ENCODE measurements at places on chromosomes 11 and 22.
A peak's percentile ranks its signal among the peaks of the same experiment; 100 is the strongest.

DNA sequence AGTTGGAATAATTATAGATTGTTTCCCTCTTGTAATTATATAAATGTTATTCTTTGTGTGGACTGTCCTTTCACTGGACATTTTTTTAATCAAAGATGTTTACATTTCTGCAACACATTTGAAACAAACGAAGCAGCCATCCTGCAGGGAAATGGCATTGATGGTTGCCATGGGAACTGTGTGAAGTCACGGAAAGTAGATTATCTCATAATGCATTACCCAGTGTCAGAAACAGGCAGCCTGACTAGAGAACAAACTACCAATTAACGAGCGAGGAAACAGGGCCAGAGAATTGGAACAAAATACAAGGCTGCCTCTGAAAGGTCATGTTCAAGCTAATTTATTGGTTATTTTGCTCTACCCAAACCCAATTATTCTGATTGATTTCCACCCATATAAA lies 96.9 kb upstream of the LARGE1 start:
- ATAC-seq, result no peak

DNA sequence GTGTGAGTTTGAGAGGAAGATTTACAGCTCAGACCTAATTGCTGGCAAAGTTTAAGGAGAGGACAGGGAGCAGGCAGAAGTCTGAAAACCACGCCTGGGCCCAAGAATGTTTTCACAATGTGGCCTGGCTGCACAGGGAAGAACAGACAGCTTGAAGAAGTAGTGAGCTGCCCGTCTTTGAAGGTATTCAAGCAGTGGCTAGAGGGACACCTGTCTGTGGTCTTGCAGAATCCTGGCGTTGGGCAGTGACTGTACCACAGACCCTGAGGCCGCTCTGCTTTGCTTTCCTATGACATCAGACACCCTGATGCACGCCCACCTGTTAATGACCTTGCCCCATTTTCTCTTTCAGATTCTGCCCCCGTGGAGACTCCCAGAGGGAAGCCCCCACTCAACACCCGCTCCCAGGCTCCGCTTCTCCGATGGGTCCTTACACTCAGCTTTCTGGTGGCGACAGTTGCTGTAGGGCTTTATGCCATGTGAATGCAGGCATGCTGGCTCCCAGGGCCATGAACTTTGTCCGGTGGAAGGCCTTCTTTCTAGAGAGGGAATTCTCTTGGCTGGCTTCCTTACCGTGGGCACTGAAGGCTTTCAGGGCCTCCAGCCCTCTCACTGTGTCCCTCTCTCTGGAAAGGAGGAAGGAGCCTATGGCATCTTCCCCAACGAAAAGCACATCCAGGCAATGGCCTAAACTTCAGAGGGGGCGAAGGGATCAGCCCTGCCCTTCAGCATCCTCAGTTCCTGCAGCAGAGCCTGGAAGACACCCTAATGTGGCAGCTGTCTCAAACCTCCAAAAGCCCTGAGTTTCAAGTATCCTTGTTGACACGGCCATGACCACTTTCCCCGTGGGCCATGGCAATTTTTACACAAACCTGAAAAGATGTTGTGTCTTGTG lies 6.6 kb upstream of the MCM5 start:
- no peak for ATAC-seq

- ATAC-seq, result no peak
Measured at GRCh38 chr11:72930008-72930407, 115.8 kb downstream of the ATG16L2 start.

DNA sequence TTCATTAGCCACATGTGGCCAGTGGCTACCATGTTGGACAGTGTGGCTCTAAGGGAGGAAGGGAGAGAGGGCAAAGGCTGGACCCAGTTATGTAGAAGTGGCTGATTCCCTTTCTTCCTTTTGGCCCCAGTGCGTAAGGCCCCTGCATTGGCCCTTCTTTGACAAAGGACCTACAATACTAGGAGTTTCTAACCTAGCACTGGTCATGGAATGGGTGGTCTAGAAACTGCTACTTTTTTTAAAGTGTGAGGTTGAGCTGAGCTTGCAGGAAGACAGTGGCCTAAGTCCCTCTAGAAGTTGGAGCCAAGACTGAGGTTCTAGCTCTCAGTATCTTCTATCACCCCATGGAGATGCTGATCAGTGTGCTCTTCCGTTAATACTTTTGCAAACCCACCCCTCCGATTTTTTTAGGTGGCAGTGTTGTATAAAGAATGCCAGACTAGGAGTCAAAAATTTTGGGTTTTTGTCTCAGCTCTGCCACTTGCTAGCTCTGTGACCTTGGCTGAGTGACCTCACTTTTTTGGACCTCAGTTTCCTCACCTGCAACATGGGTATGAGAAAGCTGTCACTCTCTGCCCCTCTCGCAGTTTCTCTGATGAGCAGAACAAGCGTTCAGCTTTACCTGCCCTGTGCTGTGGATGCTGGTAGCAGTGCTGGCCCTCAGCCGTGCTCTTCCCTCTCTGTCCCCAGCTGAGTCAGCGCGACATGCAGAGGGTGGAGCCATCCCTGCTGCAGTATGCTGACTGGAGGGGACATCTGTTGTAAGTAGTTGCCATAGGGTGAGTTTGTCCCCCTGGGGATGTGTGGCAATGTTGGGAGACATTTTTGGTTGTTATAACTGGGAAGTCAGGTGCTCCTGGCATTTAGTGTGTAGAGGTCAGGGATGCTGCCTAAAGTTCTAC lies 6.9 kb downstream of the ACCS start:
- ATAC-seq, result no peak

GRCh38 chr11:69009441-69010211 lies 3.4 kb downstream of the MRGPRF start:
- ATAC-seq, result no peak

DNA sequence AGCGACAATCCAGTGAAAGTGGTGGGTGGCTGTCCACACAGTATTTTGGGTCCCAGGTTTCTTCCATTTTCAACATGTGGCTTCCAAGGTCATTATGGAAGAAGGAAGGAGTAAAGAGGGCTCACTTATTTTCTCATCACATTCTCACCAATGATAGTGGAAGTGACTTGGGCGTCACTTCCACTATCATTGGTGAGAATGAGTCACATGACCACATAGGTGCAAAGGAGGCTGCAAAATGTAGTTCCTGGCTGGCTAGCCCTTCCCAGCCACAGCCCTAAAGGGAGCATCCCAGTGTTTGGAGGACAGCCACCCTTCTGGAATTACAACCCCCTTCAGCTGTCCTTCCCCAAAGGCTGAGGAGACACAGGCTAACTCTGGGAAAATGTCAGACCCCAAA lies 95.6 kb downstream of the TSPAN18 start:
- ATAC-seq, result no peak

GRCh38 chr11:28834877-28835276 lies 726.7 kb downstream of the METTL15 start:
- no peak for ATAC-seq

GRCh38 chr11:128862406-128862805 lies 4.7 kb downstream of the KCNJ1 start:
- ATAC-seq, result no peak

GRCh38 chr11:17214338-17214737 lies 6.6 kb upstream of the PIK3C2A start:
- ATAC-seq, result no peak

GRCh38 chr22:39087881-39088684 lies 9.0 kb upstream of the APOBEC3H start:
- no peak for ATAC-seq

DNA sequence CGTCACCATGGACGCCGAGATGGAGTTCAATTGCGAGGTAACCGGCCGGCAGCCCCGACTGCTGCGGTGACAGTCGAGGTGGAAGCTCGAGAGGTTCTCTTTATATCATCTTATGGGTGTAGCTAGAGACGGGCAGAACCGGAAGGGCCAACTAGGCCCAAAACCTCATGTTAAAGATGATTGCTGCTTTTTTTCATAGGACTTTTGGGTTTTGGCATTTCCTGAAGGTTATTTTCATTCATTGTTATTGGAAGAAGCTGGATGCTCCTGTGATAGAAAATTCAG lies 585 bp downstream of the NF2 start:
- no peak for ATAC-seq

DNA sequence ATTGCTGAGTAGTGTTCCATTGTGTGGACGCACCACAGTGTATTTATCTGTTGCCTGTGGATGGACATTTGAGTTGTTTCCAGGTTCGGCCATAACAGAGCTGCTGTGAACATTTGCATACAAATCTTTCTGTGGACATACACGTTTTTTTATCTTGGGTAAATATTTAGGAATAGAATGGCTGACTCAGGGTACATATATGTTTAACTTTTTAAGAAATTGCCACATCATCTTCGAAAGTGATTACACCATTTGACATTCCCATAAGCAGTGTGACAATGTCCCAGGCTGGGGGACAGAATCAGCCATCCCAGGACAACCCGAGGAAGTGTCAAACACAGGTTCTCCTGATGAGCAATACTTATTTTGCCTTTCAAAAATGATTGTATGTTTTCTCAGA lies 87.9 kb downstream of the OSBP2 start:
- ATAC-seq, result no peak

DNA sequence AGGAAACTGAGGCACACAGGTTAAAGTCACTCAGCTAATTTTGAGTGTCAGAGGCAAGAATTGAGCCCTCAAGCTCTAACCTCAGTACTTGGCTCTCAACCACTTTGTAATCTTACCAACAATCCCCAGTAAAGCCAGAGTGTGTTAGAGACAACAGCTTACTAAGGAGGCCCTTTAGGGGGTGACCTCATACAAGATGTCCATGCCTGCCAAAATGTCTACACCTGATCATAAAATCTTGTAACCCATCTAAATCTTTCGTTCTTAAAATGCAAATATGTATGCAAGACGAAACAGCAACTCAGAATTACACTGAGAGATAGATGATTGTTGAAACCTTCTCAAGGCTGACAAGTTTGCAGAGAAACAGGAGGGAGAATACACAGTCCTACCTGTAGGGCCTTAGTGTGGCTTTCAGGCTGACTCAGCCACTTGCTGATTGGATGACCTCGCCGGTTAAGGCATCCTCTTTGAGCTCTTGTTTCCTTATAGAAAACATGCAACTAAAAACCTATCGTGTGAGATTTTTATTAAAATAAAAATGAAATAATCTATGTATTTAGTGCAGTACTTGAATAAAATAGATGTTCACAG lies 143.2 kb downstream of the OPCML start:
- no peak for ATAC-seq

DNA sequence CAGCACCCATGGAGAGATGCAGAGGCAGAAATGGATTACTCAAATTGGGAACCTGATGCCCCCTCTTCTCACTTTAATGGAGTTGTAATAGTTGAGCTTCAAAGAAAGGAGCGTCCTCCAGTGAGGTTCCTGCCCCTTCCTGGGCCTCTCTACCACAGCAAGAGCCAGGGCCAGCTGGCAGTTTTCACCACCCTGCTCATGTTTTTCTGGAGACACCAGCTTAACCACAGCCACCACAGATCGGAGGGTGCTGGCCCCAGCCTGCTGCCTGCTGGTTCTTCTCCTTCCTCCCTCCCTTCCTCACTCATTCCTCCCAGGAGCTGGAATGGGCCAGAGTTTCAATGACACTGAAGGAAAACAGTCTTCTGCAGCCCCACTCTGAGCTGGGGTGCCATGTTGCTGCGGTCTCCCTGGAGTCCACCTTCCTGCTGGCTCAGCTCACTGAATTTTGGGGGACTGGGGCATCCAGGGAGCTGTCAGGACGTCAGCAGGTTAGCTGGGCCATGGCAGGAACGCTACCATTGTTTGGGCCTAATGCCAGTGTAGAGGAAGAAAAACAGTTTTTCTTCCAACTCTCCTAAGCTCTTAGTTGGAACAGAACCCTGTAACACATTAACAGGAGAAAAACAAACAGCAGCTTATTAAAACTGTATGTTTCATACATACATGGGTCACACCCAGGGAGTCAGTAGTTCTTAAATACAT lies 57.7 kb downstream of the TRAF6 start:
- no peak for ATAC-seq

DNA sequence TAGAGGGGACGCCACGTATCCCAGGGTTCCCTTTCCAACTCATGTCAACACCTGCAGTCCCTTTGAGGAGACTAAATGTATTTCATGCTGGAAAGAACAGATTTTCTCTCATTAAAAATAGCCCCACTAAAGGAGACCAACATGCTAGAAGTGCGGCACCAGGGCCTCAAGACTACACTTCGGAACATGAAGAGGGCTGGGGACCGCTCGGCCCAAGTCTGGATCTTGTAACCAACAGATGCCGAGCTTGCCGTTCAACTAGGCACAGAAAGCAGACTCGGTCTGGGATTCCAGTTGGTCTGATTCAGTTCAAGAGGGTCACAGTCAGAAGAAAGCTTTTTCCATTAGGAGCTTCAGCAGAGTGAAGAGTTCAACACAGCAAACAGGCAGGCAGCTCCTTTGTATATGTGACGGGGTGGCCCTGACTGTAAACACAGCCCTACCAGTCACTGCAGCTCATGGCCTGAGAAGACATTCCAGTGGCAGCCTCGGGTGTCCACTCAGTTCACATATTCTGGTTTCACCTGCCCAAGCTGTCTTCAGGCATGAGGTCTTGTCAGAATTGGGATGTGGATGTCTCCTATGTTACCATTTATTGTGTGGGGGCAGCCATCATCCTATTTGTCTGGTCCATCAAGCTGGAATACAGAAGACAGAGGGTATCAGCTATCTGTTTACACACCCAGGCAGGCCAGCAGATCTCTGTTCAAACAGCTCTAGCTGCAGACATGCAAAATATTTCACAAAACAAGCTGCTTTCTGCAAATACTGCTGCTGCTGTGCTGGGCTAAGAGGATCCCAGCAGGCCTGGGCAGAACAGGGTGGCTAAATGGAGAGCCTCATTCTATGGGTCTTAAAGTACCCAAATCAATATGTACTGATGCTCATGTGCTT lies 8.8 kb downstream of the RIC8A start:
- no peak for ATAC-seq

GRCh38 chr22:36304429-36304828 lies 51.5 kb downstream of the APOL1 start:
- ATAC-seq, result no peak

GRCh38 chr11:18485913-18486528 lies 30.4 kb downstream of the LDHAL6A start:
- peak; percentile 28 for ATAC-seq

DNA sequence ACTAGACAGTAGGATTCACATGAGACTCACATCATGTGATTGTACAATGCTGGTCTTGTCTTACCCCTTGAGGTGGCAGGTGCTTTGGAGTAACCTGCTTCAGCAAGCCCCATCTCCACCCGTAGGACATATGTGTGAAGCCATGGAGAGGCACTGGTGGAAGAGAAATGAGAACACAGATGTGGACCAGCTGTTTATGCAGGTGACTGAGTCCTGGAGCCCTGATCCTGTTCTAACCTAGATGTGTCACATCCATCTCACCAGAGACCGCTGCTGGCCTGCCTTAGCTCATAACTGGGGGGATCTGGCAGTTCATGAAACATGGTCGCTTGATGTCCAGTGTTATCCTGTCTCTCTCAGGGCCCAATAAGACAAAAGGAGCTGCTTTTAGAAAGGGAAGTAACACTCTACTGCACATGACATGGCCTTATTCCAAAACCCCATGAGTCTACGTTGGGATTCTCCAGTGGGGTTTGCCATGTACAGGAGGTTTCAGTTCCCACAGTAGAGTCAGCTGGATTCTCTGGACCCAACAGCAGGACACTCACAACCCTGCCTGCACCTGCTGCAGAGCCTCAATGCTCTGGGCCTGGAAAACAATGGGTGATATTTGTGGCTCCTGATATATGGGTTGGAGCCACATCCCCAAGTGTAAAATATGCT lies 62.0 kb downstream of the GGTLC2 start:
- ATAC-seq, result no peak

GRCh38 chr11:76732643-76733042 lies 50.5 kb upstream of the TSKU start:
- ATAC-seq, result no peak

All from activated CD4-positive, CD25-positive, alpha-beta regulatory T cell treated with anti-CD3 and anti-CD28 coated beads, Interleukin-2, amount 50 U/mL, for 24 hours (primary cell).